ENCODE measurements at places on chromosomes 7 and 10. TPM values are rescaled to one million over a fixed set of nuclear protein-coding genes. Genes with fewer than 3 reads are reported as not detected.

OR2A42 gene
- total RNA-seq: not detected

SEMA3A gene
- 6.3 TPM for total RNA-seq

HHEX gene
- 16.6 TPM for total RNA-seq

MUC12 gene
- 15.5 TPM for total RNA-seq

SLC37A3 gene
- total RNA-seq: 24.7 TPM

MYH16 gene
- total RNA-seq: 0.88 TPM

EPHA1 gene
- total RNA-seq: not detected

ASNS gene
- total RNA-seq: 70.9 TPM

LBX1 gene
- total RNA-seq: not detected

AGBL3 gene
- total RNA-seq: 1.3 TPM

GPR15LG gene
- not detected for total RNA-seq

Data from A549 treated with DMSO at 1 μM for 4 hours (cell line).